ENCODE measurements at places on chromosomes 6 and 20.

DNA sequence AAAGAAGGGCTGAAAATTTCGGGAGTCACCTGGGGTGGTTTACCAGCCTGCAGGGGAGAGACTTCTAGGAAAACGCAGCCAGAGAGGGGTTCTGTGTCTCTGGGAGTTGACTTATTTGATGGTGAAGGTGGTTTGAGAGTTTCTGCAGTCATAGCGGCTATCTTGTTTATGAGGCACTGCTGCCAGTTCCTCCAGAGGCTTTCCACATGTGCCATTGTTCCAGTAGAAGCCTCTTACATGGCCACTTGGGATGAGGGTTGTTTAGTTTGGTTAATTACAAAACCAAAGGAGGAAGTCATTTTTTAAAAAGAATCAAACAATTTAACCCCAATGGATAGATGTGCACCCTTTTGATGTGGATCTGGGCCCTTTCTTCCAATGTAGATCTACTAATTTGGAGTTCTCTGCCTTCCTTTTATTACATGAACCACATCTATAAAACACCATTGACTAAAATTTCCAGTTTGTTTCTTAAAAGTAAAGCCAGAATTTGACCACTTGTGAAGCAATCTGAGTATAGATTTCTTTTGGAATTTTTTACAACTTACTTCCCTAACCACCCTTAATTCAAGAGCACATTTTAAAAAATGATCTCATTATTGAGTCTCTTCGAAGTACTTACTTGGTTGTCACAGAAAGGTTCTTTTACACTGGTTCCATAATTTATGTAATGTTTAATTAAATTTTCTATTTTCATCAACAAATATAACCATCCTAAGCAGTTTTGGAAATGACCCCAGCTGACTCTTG is 97.6 kb downstream of the TCP11 start:
- H3K4me3 ChIP-seq: no peak overlapping the region
- H3K27ac ChIP-seq: no peak overlapping the region
- H3K36me3 ChIP-seq: no peaks in the 10 kb centered on the region
- no peak for DNase-seq

DNA sequence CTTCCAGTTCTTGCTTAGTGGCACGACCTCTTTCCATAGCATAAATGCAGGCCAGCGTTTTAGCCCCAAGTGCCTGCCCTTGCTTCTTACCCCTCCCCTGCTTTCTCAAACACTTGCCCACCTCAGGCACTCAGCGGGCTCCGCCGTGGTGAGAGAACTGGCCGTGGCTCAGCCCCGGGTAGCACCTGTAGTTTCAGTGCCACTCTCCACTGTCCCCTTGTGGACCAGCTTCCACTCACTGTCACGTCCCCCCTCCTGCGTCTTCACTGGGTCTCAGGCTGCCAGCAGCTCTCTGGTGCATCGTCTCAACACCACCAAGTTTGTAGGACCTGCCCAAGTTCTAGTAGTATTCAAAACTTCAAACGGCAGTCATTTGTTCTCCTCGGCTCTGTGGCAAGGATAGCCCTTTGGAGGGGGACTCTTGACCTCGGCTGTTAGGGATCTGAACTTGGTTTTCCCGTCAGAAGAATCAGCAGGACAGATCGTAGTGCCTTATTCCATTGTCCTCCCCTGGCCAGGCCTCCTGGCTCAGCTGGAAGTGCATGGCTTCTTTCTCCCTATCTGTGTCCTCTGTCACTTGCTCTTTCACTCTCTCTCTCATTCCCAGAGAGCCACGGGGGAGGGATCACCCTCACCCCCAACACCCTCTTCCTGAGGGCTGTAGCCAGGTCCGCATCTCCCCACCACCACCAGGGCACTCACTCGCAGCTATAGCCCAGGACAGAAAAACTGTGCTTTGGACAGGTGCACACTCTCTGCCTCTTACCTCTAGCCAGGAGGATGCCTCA is 44.6 kb downstream of the STK35 start:
- DNase-seq: no peak
- H3K27me3 ChIP-seq: no peaks in the 10 kb centered on the region
- no peak overlapping the region for H3K4me3 ChIP-seq
- no peaks in the 10 kb centered on the region for H3K4me1 ChIP-seq

DNA sequence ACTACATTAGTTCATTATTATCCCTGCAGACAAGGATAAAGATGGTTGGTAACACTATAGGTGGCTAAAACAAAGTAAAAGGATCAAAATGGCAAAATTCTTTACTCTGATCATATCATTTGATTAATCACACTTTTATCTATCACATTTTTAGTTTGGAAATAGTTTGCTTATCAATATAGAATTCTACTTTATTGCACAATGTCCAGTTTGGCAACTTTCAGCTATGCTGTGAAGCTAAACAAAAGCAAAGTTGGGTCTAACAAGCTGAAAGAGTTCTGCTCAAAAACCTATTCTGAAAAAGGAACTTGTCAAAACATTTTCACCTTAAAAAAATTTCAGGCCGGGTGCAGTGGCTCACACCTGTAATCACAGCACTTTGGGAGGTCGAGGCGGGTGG is 7.9 kb upstream of the LATS1 start:
- H3K36me3 ChIP-seq: peaks cover 7% of the 10 kb centered on the region
- H3K27ac ChIP-seq: no peak overlapping the region
- DNase-seq: no peak
- no peaks in the 10 kb centered on the region for H3K4me1 ChIP-seq

DNA sequence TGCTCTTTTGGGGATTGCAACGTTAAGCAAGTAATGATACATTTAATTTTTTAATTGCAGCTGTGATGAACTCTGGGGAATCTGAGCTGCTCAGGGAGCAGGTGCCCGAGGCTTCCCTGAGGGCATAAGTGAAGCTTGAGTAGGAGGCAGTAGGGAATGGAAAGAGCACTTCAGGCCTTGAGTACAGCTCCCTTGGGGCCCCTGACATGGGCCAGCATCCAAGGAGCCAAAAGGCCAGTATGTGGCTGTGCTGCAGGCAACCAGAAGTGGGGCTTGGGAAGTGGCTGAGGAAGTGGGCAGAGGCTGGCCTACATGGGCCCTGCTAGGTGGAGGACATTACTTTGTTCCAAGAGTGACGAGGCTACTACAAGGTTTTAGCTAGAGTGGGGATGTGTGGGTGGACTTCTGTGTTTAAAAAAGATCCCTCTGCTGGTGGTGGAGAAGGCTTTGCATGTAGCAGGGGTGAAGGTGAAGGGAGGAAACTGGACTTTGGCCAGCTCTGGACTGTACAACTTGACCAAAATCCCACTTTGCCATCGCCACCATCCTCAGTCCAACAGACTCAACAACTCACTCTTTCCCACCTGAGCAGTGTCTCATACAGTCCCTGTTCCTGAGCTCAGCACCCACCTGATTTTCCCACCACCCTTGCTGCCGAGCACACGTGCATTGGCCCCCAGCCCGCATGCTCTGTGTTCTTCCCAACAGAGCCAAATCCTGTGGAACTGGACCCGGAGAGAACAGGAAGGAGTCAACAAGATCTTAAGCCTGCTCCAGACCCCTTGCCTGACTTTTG is 10.9 kb upstream of the ZNF831 start:
- no peak for DNase-seq
- H3K36me3 ChIP-seq: no peaks in the 10 kb centered on the region
- no peak overlapping the region for H3K4me3 ChIP-seq
- H3K27me3 ChIP-seq: peaks cover 10% of the 10 kb centered on the region

DNA sequence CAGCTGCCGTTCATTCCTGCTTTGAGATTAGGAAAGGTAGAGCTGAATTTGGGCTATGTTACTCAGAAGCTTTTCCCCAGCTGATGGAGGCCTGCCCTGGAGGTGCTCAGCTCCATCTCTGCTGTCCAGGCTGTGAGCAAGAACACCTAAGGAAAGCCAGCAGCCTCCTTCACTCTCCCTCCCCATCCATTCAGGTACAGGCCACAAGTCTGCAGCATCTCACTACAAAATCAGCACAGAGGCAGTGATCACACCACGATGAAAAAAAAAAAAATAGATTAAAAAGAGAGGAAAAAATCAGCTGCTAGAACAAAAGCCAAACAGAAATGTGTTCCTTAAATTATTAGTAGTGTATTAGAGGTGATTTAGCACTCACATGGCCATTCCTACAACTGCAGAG is 515.0 kb downstream of the CDH26 start:
- no peak for DNase-seq
- H3K27me3 ChIP-seq: no peaks in the 10 kb centered on the region
- no peak overlapping the region for H3K4me3 ChIP-seq
- H3K27ac ChIP-seq: no peak overlapping the region
- H3K4me1 ChIP-seq: no peaks in the 10 kb centered on the region

DNA sequence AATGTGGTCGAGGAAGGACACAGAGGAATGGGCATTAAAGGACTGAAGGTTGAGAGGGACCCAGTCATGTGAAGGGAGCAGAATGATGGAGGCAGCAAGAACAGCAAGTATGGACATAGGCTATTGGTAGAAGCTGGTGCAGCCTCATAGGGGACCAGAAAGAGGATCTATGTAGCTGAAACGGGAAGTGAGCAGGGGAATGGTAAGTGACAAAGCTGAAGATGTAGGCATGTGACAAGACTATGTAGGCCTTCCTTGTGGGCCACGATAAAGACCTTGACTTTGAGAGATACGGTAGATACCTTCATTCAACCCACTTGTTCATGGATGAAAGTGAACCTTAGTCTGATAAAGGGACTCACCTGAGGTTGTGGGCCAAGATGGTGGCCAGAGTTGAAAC is 3.5 kb downstream of the CTNNBL1 start:
- 0 out of 2 replicates have a peak, but pooled peaks cover 5% of the 10 kb centered on the region for H3K4me1 ChIP-seq
- H3K27me3 ChIP-seq: no peaks in the 10 kb centered on the region
- H3K36me3 ChIP-seq: peaks cover 6% of the 10 kb centered on the region
- no peak for DNase-seq
- no peak overlapping the region for H3K4me3 ChIP-seq
- H3K27ac ChIP-seq: no peak overlapping the region

DNA sequence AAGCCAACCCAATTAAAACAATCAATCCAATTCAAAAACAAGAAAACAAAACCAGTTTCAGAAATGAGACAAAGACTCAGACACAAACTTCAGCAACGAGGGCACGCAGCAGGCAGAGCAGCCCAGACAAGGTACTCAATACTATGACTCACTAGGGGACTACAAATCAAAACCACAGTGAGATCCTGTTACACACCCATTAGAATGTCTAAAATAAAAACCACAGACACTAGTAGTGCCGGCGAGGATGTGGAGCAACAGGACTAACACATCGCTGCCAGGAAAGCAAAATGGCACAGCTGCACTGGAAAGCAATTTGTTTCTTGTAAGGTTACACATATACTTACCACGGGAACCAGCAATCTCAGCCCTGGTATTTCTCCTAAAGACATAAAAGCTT is 28.4 kb upstream of the MAS1L start:
- H3K27me3 ChIP-seq: no peaks in the 10 kb centered on the region
- DNase-seq: no peak
- H3K36me3 ChIP-seq: no peaks in the 10 kb centered on the region
- H3K27ac ChIP-seq: no peak overlapping the region
